ENCODE measurements at places on chromosomes 11 and 22.

GRCh38 chr11:11239959-11240358, 113.1 kb downstream of the CSNK2A3 start:
- no peak for DNase-seq

DNA sequence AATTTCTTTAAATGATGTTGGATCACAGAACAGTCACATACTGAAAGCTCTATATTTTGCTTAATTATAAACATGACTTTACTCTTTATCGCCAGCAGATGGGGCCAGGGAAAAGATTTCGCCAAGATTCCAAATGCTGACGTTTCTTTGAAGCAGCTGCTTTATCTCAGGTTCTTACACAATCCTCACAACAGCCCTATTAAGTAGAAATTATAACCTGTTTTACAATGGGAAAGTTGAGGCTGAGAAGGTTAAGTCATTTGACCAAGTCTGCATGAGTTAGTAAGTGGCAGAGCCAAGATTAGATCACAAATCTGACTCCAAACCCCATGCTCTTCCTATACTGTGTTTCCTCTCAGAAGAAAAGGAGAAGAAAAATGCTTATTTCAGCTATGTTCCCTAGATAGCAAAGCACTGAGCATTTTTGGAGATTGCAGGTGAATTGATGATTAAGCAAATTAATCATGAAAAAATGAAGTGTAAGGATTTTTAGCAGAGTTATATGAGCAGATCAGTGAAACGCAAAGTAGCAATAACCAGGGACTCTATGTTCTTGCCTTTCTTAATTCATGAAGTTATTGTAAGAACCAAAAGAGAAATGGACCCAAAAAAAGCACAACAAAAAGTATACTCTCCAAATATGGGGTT, 79.0 kb downstream of the AASDHPPT start:
- no peak for DNase-seq

DNA sequence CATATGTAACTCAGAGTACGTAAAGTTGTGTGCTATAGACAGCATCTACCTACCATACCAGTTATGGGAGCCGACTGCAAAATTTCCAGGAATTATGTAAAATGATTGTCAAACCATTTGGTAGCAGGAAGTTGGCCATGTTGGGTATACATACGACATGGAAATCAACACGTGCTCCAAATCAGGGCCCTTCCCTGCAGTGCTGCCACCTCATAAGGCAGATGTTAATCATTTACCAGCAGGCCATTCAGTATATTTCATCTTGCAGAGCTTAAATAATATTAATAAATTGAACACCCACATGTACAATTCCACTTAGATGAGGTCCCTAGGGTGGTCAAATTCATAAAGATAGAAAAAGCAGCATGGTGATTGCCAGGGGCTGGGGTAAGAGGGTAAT, 9.8 kb downstream of the MS4A18 start:
- DNase-seq = no peak

GRCh38 chr11:117766026-117766425, 31.0 kb downstream of the DSCAML1 start:
- no peak for DNase-seq

GRCh38 chr11:118530683-118531596, at the start of gene TMEM25:
Gene TMEM25, plus strand, starts transcription at chr11:118531192. Its CDS starts 610 bp downstream, at chr11:118531802.
- peak; percentile 52 for DNase-seq

DNA sequence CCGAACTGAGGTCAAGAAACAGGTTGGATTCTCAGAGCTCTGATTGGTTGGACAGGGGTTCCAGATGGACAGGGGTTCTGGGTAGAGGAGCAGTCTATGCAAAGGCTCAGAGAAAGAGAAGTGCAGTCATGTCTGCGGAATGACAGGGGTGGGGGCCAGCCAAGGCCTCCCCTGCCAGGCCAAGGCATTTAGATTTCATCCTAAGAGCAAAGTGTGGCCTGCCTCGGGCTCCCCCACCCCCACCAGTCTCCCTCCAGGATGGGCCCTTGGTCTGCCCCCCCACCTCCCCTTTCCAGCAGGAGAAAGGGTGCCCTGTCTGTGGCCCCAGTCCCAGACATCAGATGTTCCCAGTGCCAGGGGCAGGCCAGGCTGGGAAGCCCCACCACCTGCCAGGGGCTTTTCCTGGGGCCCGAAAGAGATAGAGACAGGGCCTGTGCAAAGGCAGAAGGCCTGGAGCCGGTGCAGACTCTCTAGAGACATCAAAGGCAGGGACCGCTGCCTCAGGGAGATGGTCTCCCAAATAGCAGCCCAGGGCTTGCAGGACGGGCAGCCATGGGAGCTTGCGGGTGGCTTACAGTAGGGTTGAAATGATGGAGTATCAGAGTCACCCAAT, 9.4 kb downstream of the SUSD2 start:
- DNase-seq = peak; percentile 66
